ENCODE measurements at places on chromosomes 7 and 10.

- no peak for DNase-seq
Observed at GRCh38 chr7:158834878-158835784, 5.8 kb upstream of the ESYT2 start.

DNA sequence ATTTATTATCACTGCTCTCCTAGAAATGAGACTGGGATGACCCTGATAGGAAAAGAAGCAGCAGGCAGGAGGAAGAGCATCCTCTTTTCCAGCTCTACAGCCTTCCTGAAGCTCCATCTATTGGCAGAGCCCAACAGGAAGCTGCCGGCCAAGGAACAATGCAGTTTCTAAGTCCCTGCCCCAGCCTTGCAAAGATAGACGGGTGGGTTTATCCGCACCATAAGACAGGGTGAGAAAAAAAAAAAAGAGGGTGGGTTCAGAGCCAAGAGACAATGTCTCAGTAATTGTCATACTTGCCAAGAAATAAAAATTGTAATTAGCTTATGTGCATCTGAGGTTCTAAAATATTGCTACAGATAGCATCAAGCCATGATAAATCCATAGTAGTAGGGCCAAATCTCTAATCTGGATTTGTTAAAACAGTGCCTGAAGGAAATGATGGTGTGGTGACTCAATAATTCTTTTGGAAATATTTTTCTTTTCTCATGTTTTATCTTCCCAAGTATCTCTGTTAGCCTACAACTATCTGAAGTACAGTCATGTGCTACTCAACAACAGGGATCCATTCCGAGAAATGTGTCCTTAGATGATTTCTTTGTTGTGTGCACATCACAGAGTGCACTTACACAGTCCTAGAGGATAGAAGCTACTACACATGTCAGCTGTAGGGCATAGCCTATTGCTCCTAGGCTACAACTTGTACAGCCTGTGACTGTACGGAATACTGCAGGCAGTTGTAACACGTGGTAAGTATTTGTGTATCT is 242.9 kb upstream of the CXCL12 start:
- DNase-seq: no peak

DNA sequence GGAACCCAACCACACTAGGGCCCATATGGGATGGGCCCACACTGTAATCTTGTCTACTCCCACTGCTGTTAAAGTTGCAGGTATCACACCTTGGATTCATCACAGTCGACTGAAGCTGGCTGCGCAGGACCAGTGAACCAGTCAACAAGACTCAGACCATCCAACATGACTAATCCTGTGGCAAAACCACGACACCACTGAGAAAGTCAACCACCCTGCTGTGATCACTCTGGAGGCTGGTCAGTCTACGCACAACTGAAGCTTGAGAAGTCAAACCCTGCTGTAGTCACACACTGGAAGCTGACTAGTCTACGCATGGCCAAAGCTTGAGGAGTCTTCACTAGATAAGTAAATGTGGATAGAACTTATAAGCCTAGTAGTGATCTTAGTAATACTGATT is 9.6 kb upstream of the CYREN start:
- no peak for DNase-seq

DNA sequence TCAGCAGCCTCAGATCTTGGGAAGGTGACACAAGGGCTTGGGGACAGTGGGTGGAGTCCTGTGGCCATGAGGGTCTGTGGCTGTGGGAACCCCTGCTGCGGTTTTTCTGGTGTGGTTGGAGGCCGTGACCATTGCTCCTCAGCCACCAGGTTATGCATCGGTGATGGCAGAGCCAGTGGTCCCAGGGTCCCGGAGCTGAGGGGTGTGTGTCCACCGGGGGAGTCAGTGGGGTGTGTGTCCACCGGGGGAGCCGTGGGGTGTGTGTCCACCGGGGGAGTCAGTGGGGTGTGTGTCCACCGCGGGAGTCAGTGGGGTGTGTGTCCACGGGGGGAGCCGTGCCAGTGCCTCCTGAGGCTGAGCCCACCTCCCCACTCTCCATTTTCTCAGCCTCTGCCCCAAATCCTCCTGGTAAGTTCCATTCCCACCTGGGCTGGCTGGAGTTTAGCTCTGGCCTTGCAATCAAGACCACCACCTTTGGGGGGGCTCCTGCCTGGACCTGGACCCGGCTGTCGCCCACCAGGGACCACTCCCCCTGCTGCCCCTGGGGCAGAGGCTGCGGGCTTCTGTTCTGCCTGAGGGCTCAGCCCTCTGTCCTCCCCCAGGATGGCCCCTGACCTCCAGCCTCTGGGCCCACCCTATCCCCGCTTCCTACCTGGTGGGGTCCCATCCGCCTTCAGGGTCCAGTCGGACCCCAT is 143.5 kb downstream of the ELFN1 start:
- no peak for DNase-seq

- DNase-seq: no peak
Observed at GRCh38 chr10:119680650-119681081, 29.5 kb downstream of the BAG3 start.

- no peak for DNase-seq
Observed at GRCh38 chr10:22853906-22854447, 73.9 kb upstream of the ARMC3 start.

- no peak for DNase-seq
Observed at GRCh38 chr7:104572554-104572953, 244.2 kb downstream of the LHFPL3 start.

DNA sequence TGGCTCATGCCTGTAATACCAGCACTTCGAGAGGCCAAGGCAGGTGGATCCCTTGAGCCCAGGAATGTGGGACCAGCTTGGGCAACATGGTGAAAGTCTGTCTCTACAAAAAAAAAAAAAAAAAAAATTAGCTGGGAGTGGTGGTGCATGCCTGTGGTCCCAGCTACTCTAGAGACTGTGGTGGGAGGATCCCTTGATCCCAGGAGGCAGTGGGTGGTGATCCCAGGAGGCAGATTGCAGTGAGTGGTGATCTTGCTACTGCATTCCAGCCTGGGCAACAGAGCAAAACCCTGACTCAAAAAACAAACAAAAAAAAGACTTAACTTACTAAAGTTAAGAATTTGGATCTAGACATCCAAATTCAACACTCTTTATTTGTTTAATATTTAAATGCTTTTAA is 10.2 kb upstream of the ADO start:
- no peak for DNase-seq

- no peak for DNase-seq
Observed at GRCh38 chr7:99943641-99944496, 14.4 kb upstream of the GJC3 start.

DNA sequence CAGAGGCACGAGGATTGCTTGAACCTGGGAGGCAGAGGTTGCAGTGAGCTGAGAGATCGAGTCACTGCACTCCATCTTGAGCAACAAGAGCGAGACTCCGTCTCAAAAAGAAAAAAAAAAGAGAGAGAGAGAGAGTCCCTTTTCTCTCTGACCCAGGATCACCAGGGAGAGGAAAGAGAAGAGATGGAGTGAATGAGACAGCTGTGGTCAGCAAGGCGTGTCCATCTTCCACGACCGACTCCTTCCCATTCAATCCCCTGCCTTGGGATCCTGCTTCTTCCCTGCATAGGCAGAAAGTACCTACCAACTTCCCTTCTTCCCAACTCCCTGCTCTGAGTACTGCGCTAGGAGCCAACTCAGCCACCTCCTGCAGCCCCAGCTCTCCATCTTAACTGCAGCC is 5.2 kb upstream of the ZAN start:
- DNase-seq: no peak

- no peak for DNase-seq
Observed at GRCh38 chr10:35384265-35384868, 48.1 kb downstream of the CCNY start.

DNA sequence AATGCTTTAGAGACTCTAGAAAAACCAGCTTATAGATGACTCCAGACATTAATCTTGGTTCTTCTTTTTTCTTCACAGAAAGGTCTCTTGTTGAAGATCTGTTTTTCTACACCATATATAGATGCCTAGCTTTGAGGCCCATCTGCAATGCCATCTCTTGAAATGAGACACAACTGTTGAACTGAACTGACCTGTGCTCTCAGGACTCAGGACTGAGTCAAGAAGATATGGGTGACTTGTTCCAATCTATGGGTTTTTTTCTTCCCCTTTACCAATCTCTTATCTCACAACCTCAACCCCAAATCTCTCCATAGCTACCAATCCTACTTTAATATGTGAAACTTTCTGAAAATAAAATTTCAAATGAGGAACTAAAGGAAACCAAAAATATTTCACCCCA is 194.7 kb downstream of the SNX13 start:
- DNase-seq: peak; percentile 11

DNA sequence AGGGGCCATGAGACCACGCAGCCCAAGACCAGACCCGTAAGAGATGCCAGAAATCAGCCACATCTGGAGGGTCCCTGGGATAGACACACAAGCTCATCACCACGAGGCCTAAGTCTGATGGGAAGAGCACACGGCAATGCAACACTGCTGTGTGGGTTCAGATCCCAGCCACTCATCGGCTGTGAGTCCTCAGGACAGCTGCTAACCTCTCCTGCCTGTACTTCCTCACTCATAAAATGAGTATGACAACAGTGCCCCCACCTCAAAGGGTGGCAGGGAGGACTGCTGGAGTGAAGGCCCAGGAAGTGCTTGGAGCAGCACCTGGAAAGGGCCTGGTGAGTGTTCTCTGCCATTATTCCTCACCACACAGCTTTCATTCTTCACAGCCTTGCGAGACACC is 60.9 kb downstream of the MAD1L1 start:
- DNase-seq: no peak

- no peak for DNase-seq
Observed at GRCh38 chr7:151113344-151114150, 27.3 kb downstream of the AGAP3 start.

Measured in NAMALWA (cell line).